ENCODE measurements at places on chromosomes 7 and 10.
A peak's percentile ranks its signal among the peaks of the same experiment; 100 is the strongest.

GRCh38 chr10:103780242-103781149 lies 74.9 kb downstream of the SH3PXD2A start:
- no peak for DNase-seq

DNA sequence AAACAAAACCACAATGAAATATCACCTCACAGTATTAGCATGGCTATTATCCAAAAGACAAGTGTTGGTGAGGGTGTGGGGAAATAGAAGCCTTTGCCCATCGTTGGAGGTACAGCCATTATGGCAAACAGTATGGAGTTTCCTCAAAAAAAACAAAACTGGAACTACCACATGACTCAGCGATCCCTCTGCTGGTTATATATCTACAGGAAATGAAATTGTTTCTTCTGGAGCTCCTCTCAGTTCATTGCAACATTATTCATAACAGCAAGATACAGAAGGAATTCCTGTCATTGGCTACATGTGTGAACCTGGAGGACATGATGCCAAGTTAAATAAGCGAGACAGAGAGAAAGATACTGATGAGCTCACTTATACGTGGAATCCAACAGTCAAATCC lies 2.4 kb upstream of the UBE3C start:
- no peak for DNase-seq

- no peak for DNase-seq
Measured at GRCh38 chr10:48645600-48645999, 39.1 kb upstream of the WDFY4 start.

DNA sequence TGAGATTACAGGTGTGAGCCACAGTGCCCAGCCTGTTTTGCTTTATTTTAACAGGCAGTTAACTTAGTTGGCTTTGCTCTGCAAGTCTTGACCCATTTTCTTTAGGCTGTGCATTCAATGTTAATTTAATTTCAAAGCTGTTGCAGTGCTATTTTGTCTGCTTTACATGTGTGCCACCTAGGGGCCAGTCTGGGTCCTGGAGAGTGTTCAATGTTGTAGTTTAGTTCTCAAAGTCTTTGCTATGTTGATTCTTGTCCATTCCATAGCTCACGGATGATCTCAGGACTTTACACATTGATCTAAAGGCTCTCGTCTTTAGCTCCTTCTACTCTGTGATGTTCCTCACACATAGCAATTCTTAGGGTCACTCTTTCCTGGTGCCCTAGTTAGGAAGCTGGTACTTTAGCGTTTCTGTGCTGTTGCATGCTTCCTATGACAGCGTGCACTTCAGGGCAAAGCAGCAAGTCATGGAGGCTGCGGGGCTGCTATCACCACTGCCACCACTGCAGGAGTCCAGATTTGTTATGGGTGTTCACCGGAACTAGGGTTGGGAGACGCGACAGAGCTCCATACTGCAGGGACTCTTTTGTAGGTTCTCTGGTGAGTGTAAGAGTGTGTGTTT lies 16.4 kb upstream of the ABCA13 start:
- peak; percentile 10 for DNase-seq

- DNase-seq, result no peak
Measured at GRCh38 chr10:7046615-7047014, 364.2 kb downstream of the SFMBT2 start.

DNA sequence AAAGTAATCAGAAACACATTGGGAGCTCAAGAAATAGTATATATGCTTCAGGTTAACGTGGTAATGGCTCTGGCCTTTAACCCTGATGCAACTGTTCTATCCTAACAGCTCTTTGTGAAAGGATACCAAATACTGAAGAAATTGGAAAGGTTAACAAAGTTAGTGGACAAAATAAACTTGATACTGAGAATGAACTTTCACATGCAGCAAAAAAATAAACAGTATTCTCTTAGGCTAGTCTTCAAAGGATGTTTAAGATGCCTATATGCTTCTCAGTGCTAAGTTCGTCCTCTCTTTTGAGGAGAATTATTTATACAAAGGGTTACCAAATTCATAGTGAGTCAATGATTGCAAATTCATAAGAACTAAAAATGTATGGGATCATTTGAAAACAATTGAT lies 256.2 kb upstream of the FERD3L start:
- no peak for DNase-seq

DNA sequence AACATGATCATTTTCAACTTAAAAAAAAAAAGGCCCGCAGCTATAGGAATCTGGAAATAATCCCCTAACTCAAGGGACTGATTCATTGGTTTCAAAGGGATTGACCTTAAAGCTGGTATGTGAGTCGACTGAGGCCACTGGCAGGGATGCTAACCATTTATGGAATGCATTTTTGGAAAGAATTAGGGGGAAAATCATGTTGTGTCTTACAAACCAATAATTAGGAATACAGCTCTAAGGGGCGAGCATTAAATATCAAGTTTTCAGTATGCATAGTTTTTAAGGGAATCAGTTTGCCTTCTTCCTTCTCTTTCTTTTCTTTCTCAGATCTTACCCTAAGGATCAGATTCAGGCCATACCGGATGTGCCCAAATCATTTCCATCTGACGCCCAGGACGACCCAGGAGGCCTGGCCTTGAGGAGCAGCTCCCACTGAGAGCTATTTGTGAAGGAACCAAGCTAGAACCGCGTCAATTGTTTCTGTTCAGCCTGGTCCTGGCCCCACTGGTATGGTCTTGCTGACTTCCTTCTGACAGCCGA lies 48.7 kb downstream of the BPGM start:
- DNase-seq, result no peak

- no peak for DNase-seq
Measured at GRCh38 chr10:121942749-121943416, 15.1 kb upstream of the ATE1 start.

DNA sequence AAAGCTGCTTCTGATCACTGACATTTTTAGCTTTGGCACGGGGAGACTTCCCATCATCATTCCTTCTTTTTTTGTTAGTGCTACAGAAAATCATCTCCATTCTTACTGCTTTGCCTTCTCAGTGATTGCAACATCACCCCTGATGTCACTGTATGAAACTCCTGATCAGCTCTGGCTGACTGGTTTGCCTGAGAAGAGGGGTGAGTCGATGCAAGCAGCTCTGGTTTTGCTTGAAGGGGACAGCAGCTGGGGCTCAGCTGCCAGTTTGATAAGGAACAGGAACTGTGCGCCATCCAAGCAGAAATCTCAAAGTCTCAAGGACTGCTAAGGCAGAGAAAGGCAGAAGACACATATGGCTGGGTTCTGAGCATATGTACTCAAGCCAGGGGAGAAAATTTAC lies 808.5 kb upstream of the CELF2 start:
- no peak for DNase-seq

GRCh38 chr10:30036341-30036740 lies 23.0 kb downstream of the JCAD start:
- DNase-seq, result no peak

GRCh38 chr10:42911359-42911758 lies 128.8 kb downstream of the BMS1 start:
- no peak for DNase-seq

GRCh38 chr10:37681617-37681999 lies 175.8 kb downstream of the ZNF248 start:
- DNase-seq, result no peak

- peak; percentile 81 for DNase-seq
Measured at GRCh38 chr10:6144406-6145165, 55.8 kb downstream of the RBM17 start.

GRCh38 chr7:49324040-49324439 lies 399.7 kb downstream of the CDC14C start:
- DNase-seq, result no peak

DNA sequence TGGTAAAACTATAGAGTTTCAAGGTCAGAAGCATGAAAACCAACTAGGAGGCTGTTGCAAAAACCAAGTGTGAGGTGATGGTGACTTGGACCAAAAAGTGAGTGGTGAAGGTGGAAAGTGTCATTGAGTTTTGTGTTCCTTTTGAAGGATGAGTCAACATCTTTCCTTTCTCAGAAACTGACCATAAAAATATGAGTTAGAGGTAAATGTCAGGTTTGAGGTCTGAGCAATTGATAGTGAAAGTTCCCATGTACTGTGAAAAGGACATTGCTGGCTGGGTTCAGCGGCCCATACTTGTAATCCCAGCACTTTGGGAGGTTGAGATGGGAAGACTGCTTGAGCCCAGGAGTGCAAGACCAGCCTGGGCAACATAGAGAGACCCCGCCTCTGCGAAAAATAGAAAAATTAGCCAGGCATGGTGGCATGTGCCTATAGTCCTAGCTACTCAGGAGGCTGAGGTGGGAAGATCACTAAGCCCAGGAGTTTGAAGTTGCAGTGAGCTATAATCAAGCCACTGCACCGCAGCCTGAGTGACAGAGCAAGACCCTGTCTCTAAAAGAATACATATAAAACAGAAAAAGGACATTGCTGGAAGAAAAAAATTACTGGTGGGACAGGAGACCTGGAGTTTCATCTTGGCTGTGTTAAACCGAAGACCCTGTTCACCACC lies 89.3 kb upstream of the ARID5B start:
- DNase-seq, result no peak

DNA sequence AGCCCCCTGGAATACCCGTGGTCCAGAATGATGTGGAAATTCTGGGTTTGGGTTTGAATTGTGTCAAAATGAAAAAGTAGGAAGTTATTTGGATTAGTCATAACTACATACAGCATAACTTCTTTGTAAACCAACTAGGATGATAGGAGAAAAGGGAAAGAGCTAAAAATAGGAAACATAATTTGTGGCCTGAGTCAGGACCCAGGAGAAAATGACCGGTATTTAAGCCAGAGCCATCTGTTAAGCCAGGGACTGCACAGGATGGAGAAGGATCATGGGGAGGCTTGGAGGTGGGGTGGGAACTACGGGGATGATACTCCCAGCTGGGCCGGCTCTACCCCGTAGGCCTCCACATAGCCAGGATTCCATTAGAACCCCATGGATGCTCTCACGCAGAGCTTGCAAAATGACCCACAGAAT lies 98.6 kb downstream of the MYOF start:
- no peak for DNase-seq

GRCh38 chr7:91416155-91416865 lies 152.1 kb downstream of the FZD1 start:
- no peak for DNase-seq

DNA sequence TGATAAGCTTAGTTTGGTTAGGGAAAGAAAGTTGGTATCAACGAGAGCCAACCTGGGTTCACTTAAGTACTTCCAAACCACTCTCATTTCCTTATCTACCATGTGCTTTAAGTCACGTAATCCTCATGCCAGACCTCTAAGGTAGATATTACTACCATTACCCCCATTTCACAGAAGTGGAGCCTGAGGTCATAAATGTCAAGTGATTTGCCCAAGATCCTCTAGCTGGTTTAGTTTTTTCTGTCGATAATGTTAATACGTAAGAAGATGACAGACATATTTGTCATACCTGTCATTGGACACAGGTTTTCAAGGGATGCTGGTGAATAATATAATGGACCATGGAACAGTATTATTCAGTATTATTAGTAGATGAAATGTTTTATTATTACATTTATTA lies 197.4 kb upstream of the MKLN1 start:
- DNase-seq, result no peak

GRCh38 chr10:31033147-31033546 lies 1.5 kb upstream of the ZNF438 start:
- DNase-seq, result no peak

- no peak for DNase-seq
Measured at GRCh38 chr10:132202070-132202970, 15.6 kb downstream of the DPYSL4 start.

Measured in thyroid gland (tissue), 4 donors.